ENCODE measurements at places on chromosomes 4 and X. TPM values are rescaled to one million over a fixed set of nuclear protein-coding genes. Genes with fewer than 3 reads are reported as not detected.

Gene PRRG3
- not detected for total RNA-seq

DNA sequence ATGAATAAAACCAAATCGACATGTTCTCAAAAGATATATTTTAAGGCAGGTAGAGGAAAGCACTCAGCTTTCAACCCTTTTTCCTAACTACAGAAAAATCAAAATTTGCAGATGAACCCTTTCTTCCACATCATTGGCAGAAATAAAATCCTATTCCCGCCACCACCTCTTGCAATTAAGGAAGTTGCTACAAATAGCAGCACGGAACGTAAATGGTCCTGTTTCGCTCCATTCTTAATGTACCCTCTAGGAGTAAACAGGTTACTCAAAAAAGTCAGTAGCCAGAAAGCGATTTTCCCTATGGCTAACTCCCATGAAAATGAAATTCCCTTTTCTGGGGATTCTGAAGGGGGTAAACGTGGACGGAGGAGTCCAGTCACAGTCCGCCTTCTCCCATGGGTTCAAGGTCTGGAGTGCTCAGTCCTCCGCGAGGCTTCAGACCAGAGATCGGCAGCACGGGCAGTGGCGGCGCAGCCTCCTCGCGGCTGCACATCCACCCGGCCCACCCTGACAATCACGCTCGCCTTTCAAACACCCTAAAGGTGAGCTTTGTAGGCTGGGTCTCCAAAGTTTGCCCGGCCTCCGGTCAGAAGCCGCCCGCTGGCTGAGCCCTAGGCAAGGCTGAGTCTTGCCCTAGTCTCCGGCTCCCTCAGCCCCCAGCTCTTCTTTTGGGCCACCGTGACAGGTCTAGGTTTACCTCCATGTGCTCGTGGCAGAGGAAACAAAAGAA, 1.8 kb downstream of the ATP11C start:
- DNase-seq, result peak; percentile 28

GRCh38 chr4:141246243-141246642, 25.5 kb downstream of the ZNF330 start:
- DNase-seq, result no peak

GRCh38 chrX:22627576-22627975, 354.9 kb downstream of the CBLL2 start:
- no peak for DNase-seq

Gene PAGE2B
- not detected for total RNA-seq

DNA sequence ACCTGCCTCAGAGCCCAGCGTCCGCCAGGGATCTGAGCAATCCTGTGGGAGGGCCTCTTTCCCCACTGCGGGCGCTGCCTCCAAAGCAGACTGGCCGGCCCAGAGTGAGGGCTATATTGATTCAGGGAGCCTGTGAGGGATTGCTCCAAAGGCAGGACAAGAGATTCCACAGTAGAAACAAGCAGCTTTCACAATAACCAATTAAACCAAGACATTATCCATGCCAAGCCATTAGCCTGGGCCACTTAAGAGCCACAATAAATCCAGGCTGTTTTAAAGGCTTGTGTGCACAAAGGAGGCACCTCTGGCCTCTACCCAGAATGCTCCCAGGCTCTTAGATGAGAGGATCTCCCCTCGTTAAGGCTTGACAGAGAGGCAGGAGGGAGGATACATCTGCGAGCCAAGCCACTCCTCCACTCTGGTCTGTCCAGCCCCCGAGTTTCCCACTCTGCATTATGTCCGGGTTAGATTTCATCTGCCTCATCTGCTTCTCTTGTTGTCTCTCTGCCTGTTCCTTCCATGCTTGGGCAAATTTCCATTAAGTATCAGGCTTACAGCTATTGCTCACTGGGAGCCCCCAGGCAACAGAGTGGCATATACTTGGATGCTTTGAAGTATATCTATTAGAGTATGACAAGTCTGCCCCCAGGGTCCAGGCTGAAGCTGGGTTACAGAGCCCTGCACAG, 357.9 kb downstream of the UNC5C start:
- DNase-seq, result no peak

DNA sequence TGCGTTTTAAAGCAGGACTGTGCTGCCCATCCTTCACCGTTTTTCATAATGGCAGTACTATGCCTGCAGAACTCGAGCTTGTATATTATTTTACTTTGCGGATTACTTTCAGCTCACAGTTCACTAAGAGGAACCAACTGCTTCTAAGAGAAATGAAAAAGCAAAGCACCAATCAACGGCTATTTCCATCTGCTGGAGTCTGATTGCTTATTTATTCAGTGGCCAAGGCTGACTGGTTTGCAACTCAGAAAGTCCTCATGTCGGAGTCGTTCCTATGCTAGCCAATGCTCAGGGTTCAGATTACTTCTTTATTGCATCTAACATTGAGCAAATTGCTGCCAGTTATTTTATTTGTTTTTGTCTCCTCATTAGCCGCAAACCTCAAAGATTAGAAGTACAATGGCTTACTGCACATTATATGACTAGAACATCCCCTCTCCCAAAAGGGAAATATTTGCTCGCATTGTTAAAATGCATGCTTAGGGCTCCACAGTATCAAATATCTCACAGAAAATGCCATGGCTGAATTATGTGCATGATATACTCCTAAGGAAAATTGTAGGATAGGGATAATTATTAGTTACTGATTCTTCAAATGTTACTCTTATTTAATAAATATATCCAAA, 1628.2 kb upstream of the ADGRL3 start:
- DNase-seq, result no peak

GRCh38 chr4:173218411-173219125, 50.0 kb downstream of the GALNT7 start:
- no peak for DNase-seq

Gene CCNB3
- total RNA-seq, result 0.53 TPM

DNA sequence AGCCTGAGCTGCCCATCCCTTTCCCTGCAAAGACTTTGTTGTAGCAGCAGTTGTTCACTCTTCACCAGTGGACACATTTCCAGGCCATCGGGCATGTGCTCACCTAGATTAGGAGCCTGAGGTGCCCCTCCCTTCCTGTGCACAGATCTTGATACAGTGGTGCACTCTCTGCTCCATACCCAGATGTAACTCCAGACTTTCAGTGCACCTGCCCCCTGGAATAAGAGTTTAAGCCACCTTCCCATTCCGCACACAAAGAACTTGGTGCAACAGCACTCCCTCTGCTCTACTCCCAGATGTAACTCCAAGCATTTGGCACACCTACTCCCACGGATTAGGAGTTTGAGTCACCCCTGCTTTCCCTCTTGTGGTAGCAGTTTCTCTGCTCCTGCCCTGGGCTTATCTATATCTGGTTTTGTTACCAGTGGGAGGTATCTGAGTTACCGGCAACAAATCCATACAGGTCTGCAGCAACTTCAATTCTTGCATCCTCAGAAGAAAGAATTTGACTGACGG, 36.0 kb upstream of the PLK4 start:
- DNase-seq, result no peak

Gene CENPVL1
- total RNA-seq, result not detected

- DNase-seq, result peak; percentile 79
Observed at GRCh38 chr4:13627606-13628311, at the start of gene BOD1L1. TSS of gene BOD1L1 (minus strand) at chr4:13627725. CDS start at chr4:13627587, 138 bp downstream.

DNA sequence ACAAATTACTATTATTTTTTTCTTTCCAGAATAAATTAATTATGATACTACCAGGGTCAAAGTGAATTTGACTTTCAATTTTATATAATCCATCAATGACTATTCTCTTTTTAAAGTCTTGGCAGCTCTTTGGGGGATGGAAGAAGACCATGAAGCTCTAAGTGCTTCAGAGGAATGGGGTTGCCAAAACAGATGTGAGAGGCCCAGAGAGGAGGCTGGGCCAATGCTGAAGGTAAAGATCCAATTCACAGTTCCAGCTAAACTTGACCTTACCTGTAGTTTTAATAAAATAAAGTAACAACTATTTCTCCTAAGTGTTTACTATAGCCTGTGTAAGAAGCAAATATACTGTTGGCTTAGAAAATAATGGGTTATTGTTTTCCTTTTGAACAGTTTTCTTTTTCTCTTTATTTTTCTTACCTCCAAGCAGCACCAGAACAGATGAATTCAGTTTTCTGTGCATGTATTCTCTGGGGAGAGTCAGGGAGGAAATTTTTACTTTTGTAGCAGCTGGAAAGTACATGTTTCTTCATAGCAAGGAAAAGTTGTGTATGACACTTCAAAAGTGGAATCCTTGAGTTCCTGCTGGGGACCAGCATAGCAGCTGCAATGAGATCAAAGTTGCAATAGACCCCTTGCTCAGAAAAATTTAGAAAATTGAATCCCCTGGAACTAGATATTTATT, 104.9 kb downstream of the CEP44 start:
- no peak for DNase-seq

Gene APBB2
- total RNA-seq, result 0.86 TPM

GRCh38 chr4:168717847-168718246, 221.0 kb downstream of the PALLD start:
- no peak for DNase-seq

GRCh38 chrX:18883234-18883960, 100.5 kb downstream of the PHKA2 start:
- no peak for DNase-seq

GRCh38 chr4:63618883-63619718, 790.1 kb downstream of the TECRL start:
- DNase-seq, result no peak

DNA sequence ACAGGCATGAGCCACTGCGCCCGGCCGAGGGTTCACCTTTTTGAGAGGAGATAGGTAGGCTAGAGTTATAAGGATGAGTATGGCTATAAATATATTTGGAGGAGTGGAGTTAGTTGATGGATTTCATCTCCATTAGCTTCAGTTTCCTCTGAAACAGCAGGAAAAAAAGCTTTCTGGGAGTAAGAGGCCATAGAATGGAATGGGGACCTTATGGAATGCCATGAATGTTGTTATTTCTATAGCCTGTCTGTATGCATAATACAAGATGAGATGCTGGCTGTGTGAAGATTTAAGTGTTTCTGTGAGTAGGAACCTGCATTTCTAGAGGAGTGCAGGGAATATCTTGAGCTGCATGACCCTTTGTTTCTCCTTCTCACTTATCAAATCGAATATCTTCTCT, 114.9 kb upstream of the ARX start:
- DNase-seq, result no peak

GRCh38 chrX:1902901-1903235, 288.0 kb downstream of the ASMT start:
- DNase-seq, result no peak

GRCh38 chr4:163003979-163004378, 162.7 kb downstream of the NAF1 start:
- no peak for DNase-seq

Gene TMSB15B
- 6.2 TPM for total RNA-seq

GRCh38 chr4:81634165-81634564, 162.5 kb upstream of the RASGEF1B start:
- DNase-seq, result no peak

Gene ARMCX2
- 5.2 TPM for total RNA-seq

GRCh38 chr4:52234561-52235440, 183.7 kb downstream of the SPATA18 start:
- no peak for DNase-seq

Gene GUCY1B1
- total RNA-seq, result not detected

- no peak for DNase-seq
Observed at GRCh38 chrX:41442824-41443550, 4.2 kb upstream of the NYX start.

DNA sequence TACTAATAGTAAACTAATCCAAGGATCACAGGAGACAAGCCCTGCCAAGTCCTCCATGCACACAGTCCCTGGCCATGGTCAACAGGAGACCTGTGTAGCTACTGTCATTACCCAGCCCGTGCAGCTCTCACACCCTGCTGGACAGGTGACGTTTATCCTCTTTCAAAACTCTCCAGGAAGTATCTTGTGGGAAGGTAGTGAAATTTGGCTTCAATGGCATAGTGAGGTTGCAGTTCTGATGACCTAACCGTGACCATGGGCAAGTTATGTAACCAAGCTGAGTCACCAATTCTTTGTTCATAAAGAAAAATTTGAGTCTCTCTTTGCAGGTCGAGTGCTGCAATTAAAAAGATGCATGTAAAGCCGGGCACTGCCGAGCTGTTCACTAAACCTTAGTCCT, 11.3 kb upstream of the SLC2A9 start:
- DNase-seq, result no peak

DNA sequence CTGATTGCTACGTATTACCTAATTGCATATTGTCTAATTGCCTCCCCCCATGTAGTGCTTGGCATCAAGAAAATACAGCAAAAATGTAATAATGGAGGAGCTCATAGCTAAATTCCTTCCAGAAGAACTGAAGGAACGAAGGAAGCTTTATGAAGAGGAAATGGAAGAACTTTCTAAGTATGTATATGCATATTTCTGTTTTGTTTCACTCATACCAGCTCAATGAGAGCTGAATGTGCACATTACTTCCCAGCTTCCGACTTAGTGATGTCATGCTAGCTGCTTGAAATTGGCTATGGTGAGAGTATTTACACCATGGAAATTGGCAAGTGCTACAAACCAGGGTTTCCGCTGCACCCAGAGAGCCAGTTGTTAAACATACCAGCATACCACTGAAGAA, 34.7 kb downstream of the LONRF3 start:
- DNase-seq, result no peak

Gene MAGEA2
- total RNA-seq, result not detected

DNA sequence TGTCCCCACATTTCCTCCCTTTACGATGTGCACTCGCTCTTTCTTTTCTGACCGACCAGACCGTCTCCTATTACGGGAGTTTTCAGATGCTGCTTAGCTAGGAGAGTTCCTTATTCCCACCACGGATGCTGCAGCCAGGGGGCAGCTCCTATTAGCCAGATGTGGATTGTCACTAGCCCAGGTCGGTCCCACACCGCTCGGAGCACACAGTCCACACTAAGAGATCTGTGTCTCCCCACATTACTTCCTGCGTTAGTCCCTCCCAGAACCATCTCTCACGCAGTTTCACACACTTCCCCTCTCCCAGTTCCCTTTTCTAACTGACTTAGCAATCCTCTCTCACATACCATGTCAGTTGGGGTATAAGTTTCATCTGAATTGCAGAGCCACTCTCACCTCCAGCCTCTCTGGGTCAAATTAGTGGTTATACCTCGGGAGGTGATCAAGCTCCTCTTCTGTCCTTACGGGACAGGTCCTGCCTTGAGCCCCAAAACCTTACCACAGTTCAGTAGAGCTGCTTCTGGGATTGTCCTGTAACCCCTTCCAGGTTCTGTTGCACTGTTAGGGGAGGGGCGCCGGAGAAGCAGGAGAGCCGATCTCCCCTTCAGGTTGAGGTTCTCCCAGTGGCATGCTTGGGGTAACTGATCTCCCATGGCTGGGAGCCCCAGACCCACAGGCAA, 28.2 kb downstream of the SULT1E1 start:
- DNase-seq, result peak; percentile 18

Gene TLR3
- 0.11 TPM for total RNA-seq

DNA sequence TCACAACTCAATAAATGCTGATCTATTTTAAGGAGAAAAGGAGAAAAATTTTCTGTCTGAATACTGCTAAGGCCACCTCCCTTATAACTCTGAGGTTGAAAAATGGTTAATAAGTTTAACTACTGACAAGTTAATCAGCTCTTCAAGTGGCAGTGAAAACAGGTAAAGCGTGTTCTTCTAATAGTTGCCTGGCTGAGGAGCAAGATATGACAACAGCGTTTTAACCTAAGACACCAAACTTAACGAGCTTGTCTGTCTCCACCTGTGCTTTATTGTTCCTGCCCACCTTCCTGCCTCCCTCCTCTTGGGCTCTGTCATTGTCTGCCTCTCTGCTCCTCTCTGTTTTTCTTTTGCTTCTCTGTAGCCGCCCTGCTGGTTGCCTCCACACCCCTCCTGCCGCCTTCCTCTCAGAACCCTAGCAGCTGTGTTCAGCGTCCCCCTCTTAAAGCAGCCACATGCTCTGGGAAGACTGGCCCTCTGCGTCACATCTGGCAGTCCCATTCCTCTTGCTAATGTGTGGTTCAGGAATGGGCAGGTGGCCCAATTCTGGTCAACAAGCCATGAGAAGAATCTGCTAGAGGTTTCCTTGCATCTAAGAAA, 4.3 kb upstream of the TSPAN5 start:
- peak; percentile 66 for DNase-seq

Gene HDX
- total RNA-seq, result 0.70 TPM
